ENCODE measurements at places on chromosomes 3 and 15.

DNA sequence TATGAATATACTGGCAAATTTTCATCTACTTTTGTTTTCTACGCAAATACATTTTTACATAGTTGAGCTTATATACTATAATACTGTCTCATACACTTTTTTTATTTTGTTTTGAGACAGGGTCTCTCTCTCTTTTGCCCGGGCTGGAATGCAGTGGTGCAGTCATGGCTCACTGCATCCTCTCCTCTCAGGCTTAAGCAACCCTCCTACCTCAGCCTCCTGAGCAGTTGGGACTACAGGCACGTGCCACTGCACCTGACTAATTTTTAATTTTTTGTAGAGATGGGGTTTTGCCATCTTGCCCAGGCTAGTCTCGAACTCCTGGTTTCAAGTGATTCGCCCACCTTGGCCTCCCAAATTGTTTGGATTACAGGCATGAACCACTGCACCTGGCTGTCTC lies 25.9 kb downstream of the HACL1 start:
- DNase-seq, result no peak

DNA sequence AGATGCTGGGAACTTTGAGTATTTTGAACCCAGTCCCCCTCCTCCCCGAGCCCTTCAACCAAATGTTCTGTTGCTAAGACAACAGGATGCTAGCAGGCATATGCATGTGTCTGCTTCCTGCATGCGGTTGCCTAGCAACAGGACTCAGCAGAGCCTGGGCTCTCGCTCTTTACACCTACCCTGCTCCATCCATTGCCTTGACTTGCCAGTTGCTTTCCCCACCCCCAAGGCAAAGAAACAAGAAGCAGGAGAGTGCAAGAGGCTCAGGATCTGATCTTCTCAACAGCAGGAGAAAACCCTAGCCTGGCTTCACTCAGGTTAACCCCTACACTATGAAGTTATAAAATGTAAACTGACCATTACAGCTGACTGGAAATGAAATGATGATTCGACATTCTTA lies 393.0 kb downstream of the IGSF11 start:
- DNase-seq, result no peak

DNA sequence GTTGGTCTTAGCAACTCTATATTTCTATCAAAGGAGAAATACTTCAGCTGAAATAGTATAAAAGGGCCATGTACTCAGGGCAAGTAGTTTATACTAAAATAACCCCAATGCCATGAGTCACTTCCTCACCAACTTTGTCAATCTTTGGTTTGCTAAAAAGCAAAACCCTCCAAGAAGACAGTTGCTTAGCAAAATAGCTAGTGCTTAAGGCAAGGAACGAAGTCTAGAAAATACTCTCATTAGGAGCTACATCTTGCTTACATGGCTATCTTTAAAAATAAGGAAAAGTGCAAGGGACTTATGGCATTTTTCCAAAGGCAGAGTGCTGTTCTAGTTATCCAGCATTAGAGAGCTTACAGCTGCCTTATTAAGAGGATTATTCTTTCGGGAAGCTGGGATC lies 28.4 kb downstream of the P3H2 start:
- no peak for DNase-seq

- DNase-seq, result no peak
These were observed 55.4 kb upstream of the SEC13 start for GRCh38 chr3:10376353-10376752.

GRCh38 chr3:151201051-151201730 lies 1.8 kb downstream of the GPR171 start:
- DNase-seq, result no peak

DNA sequence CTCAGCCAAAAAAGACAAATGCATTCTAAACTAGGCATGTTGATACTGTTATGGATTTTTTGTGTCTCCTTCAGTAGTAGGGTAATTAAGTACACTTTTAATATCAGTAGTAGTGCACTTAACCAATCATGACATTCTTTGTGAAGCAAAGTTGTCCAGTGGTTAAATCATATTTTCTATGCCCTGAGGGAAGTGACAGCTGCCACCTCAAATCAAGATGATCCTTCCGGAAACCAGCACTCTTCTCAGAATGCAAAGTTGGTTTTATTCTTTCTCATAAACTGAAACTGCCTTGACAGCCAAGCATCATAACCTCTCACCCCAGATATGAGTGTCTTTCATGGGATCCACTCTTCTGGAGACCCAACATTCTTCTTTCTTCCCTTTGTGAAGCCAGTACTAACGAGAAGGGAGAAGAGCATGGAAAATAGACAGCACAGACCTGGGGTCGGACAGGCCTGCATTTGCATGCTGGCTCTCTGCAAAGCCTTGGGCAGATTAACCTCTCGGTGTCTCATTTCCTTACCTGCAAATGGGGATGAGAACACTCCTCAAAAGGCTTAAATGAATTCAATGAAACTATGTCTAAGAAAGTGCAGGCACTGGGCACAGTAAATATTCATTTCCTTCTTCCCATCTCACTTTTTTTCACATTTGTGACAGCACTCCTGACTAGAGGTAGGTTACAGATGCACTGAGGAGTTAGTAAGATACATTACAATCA lies 13.2 kb downstream of the AAGAB start:
- DNase-seq, result no peak

DNA sequence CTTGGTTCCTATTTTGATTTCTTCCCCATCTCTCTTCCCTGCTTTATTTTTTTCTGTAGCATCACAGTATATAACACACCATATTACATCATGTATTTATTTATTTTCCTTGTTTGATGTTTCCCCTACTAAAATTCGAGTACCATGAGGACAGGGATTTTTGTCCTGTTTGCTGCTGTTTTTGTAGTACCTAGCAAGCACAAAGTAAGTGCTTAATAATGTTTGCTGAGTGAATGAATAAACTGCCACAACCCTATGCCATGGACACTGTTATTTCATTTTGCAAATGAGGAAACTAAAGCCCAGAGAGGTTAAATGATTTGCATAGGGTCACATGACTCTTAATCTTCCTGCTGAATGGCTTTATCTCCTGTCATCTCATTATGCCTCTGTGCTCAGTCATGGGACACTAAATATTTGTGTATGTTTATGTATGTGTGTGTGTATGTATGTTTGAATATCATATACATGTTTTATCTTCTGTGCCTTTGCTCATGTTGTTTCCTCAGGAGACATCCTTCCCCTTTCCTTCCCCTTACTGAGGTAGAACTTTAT lies 26.1 kb upstream of the MGA start:
- DNase-seq, result no peak

GRCh38 chr3:42741796-42742195 lies 31.3 kb downstream of the CCDC13 start:
- DNase-seq, result no peak

DNA sequence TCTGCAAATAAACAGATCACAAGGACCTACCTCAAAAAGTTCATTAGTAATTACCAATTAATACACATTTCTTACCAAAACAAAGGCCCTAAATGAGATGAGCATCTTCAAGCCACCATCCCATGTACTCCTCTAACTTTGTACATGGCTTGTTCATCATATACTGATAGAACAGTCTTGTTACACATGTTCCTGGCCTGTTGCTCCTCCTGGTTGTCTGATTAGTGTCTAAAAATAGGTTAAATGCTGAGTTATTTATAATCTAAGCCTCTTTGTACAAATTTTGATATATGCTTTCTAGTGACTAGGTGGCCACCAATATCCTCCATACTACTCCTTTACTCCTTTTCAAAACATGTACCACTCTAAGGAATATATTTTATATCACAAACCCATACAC lies 25.0 kb downstream of the TBC1D5 start:
- no peak for DNase-seq

DNA sequence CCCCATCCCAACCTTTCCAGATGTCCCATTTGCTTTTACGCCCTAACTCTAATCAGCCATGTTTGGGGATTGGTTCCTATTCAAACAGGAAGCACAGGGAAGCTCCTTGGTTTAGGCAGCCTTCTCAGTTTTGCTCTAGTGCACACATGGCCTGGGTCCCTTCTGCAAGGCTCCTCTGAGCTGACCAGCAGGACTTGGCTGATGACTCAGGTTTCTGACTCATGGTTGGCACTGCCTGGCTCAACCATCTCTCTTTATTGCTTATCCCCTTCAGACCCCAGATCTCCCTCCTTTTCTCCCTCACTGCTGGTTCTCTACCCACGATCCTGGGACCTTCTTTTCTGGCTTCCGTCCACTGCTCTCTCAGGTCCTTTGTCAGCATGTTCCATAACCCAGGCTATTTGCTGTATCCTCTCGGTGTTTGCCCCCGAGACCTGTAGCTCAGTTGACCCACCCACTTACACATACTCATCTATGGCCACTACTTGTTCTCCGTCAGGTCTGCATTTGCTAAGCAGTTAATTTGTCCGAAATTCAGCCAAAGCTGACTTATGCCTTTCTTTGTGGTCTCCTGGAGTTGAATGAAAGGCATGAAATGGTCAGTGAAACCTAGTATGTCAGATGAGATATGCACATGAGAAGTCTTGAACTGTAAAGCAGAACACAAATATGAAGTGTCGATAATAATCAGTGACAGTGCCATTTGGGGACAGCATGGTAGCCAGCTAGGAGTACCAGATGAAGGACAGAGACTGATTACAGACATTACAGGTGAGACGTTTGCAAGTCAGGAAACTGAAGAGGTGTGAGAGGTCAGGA lies 323.5 kb upstream of the ROPN1 start:
- DNase-seq, result no peak

- no peak for DNase-seq
These were observed 30.4 kb downstream of the TIPIN start for GRCh38 chr15:66326051-66326450.

- DNase-seq, result no peak
These were observed 20.7 kb downstream of the TIMP4 start for GRCh38 chr3:12138044-12138443.

DNA sequence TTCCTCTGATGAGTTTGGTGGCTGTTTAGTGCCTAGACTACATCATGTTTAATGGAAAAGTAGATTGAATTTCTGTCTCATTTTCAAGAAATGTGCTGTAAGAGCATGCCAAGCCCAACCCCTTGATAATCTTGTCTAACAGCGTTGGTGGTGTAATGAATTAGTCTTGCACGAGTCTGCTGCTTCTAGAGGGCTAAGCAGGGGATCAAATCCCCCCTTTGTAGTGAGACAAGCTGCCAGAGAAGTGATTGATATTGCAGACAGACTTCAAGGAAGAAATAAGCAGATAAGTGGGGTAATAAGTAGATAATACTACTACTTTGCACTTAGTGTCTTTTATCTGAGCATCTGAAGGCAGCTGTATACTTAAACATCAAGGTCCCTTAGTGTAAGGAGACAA lies 141.4 kb downstream of the TP63 start:
- no peak for DNase-seq

DNA sequence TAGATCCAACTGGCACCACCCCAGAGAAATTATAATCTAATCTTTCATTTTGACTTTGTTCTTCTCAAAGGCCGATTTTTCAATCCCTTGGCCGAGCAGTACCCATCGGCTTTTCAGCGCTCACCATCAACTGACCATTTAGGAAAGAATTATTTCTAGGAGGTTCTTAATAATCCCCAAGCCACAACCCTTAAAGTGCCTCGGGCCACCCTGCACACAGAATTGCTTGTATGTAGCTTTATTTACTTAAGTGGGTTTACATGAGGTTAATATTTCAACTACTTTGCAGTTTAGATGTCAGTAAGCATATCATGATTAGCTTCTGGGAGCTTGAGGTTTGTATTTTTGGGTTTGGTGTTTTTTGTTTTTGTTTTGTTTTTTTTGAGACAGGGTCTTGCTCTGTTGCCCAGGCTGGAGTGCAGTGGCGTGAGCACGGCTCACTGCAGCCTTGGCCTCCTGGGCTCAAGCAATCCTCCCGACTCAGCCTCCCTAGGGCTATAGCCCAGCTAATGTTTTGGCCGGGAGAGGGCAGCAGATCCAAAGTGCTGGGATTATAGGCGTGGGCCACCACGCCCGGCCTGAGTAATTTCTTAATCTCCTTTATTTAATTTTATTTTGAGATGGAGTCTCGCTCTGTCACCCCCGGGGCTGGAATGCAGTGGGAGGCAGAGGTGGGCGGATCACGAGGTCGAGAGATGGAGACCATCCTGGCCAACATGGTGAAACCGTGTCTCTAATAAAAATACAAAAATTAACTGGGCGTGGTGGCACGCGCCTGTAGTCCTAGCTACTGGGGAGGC lies 801 bp upstream of the CDAN1 start:
- no peak for DNase-seq

- DNase-seq, result no peak
These were observed 115.2 kb downstream of the PEX5L start for GRCh38 chr3:179921500-179921899.

- DNase-seq, result no peak
These were observed 181.7 kb downstream of the TPRG1 start for GRCh38 chr3:189353318-189353965.

DNA sequence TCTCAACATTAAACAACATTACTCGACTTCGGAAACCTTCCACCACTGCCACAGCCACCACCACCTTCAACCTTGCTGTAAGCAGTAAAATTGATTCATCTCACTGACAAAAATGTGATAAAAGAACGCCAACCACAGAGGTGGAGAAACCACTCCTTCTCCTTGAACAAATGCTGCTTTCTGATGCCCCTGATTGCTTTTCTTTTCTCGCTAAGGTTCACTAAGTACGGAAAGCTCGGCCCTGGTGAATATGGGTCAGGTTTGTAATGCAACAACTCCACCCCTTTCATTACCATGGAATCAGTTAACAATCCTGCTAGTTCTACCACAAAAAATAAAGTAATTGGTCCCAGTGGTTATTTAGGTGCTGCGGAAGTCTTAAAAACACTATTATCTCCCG lies 44.9 kb downstream of the MEIS2 start:
- no peak for DNase-seq

DNA sequence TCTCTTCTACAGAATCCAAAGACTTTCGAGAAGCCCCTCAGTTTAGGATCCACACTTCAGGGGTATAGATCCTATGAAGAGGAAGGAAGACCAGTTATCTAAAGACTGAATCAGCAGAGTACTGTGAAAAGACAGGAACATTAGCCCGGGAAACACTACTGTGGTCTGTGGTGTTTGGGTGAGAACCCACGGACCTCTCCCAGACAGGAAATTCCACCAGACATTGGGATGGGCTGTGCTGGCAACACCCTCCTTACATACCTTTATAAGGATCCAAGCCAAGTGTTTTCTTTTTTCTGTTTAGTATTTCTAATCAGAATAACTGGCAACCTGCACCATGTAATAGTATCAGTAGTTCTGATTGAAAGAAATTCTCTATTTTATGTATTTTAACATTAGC lies 14.1 kb downstream of the TMEM207 start:
- no peak for DNase-seq

GRCh38 chr3:148379763-148380382 lies 317.8 kb upstream of the AGTR1 start:
- DNase-seq, result no peak

- DNase-seq, result no peak
These were observed 997 bp downstream of the FYCO1 start for GRCh38 chr3:45994419-45995235.

GRCh38 chr3:54826251-54826691 lies 101.6 kb downstream of the LRTM1 start:
- DNase-seq, result no peak

DNA sequence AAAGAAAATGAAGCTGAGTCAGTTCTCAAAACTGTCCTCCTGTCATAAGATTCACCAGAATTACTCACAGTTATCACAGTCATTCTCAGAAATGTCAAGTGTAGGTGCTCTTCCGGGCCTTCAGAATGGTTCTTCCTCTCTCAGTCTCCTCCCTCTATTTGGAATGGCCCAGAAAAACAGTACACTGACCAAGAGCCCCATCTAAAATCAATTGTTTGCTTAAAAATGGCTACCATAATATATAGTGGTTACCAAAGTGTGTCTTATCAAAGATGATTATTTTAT lies 99.8 kb downstream of the MECOM start:
- no peak for DNase-seq

GRCh38 chr3:155596615-155597014 lies 148.3 kb downstream of the PLCH1 start:
- no peak for DNase-seq

- DNase-seq, result no peak
These were observed 72.6 kb downstream of the FRMD4B start for GRCh38 chr3:69313251-69313650.

Measured in NCI-H1048 (cell line).